ENCODE measurements at places on chromosomes 11 and 22.
A peak's percentile ranks its signal among the peaks of the same experiment; 100 is the strongest.

- DNase-seq: no peak
Observed at GRCh38 chr11:31712851-31713250, 98.3 kb downstream of the PAX6 start.

DNA sequence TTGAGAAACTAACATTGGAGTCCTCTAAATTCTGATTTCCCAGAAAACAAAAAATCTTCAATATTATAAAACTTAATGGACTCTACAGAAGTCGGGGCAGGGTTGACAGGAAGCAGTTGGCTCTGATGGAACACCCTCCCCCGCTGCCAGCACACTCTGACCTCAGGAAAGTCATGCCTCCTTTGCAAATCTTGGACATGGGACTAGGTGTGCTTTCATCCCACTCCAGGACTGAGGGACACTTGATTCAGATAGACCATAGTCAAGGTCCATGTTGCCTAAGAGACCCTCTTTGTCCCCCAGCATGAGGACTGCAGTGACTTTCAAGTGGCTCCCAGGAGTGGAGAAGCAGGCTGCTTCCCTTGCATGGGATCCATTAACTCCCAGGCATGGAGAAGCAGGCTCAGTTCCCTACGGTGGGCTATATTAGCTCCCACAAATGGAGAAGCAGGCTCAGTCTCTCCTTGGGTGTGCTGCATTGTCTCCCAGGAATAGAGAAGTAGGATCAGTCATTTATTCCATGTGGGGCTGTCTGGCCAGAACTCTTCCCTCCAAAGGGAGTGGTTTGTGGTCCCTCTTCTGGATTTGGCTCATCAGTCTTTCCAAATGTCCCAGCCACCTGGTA is 38.3 kb downstream of the C22orf31 start:
- DNase-seq: no peak

GRCh38 chr11:20235164-20235563 is 74.9 kb upstream of the DBX1 start:
- no peak for DNase-seq

GRCh38 chr11:31782257-31782656 is 28.9 kb downstream of the PAX6 start:
- no peak for DNase-seq

- DNase-seq: peak; percentile 57
Observed at GRCh38 chr11:94922321-94923003, 50.9 kb downstream of the CWC15 start.

DNA sequence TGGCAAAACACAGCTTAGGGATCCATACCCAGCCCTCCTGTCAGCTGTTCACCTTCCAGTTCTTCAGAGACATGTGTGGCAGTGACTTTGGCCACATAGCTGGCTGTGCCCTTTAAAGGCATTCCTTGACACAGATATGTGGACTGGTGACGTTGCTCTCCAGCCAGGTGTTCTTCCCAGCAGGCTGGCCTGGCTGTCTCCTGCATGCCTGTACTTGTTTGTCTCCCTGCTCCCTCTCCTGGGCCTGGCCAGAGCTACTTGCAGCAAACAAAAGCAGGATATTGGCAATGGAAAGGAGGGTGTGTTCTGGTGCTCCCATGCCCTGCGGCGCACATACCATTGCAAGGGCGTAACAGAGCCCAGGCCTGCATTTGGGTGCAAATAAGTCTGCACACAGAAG is 38.3 kb downstream of the PIK3IP1 start:
- no peak for DNase-seq

DNA sequence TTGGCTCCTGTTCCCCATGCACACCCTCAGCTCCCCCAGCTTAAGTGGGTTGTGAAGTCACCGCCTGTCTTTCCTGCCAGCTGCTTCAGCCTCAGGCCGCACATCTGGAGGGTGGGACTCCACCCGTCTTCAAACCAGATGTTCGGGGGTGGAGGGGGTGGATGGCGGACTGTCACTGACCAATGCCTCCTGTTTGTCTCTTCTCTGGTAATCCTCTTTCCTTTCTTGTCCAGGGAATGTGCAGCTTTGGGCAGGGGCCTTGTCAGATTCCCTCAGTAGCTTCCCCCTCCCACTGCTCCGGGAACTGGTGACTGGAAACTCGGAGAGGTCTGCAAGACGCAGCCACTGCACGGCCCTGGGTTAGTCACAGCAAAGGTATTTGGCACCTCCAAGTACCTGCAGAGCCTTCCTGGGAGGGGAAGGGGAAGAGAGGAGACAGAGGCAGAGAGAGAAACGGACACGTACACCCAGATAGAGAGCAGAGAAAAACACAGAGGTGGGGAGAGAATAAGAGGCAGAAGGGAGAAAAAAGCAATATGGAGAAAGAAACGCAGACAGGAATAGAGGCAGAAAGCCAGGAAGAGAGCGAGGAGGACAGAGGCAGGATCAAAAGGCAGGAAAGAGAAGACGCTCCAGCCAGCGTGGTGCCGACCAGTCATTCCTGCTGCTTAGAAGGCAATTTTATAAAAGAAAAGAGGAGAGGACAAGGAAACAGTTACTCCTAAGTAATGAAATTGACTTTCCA is 56.1 kb upstream of the TIMP3 start:
- DNase-seq: peak; percentile 52

- no peak for DNase-seq
Observed at GRCh38 chr11:126390272-126390867, 34.9 kb downstream of the ST3GAL4 start.

DNA sequence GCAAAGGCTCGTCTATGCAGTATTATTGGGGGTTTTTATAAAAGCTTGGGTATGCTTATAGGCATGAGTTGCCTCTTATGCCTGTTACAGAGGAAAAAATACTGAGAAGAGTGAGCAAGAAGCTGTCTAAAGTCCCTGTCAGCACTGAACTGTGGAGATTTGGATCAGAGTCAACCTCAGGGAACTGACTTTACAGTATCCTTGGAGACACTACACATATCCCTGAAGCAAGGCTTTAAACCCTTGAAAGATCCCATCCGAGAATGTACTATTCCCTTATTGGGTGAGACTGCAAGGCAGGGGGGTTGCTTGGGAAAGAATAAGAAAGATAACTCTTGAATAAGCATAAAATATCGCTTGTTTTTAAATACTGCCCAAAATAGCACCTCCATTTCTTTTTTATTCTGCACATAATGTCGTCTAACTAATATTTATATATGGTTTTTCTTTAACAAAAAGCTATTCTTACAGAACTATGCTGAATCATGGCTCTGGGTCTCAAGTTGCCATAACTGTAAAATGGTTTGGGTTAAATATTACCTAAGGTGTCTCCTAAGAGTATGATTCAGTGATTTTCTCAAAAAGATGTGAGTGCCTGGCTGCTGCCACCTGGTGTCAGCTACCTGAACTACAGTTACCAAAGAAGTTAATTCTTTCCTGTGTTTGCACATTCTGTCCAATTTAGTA is 1062.8 kb downstream of the DLG2 start:
- peak; percentile 54 for DNase-seq

GRCh38 chr11:21622566-21622965 is 570.3 kb upstream of the ANO5 start:
- DNase-seq: no peak

DNA sequence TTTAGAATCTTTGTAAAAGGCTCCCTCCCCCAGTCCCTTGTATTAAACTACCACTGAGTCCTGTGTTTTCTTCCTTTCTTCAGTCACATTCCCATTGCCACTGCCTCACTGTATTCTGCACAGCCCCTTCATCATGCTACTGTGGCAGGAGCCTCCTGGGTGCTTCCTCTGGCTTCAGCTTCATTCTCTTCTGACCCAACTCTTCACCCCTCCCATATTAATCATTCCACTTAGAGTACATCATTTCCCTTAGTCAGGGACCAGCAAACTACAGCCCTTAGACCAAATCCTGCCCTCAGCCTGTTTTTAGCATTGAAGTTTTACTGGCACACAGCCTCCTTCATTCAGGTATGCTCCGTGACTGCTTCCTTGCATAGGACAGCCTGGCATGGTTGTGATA is 127.7 kb upstream of the MTNR1B start:
- no peak for DNase-seq

DNA sequence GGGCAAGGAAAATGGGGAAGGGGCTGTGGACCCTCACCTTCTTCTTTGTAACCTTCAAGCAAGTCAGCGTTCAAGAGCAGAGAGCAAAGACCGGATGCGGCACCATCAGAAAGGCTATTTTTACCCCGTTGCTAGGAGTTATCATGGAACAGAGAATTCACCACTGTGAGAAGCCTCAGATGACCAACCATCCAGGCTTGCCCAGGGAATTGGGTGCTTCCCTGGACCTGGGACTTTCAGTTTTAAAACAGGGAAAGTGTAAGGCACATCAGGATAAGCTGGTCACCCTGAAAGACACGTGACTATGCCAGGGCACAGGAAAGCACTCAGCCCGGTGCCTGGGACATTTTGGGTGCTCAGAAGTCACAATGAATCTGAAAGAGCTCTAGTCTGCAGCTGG is 10.4 kb downstream of the GALNT18 start:
- DNase-seq: no peak

DNA sequence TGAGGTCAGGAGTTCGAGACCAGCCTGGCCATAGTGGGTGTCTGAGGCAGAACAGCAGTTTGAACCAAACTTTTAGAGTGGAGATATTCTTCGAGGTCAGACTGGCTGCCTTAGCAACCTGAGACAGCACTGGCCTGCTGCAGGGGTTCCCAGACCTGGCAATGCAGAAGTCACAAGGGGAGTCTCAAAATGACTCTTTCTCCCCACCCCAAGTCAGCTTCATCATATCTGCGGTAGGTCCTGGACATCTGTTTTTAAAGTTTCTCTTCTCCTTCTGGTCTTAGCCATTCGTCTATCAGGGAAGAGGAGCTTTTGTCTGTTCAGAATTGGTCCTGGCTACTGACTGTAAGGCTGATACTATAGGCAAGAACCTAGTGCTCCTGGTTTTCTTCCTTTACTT is 14.5 kb upstream of the CLMP start:
- no peak for DNase-seq

GRCh38 chr22:37225481-37225880 is 13.2 kb upstream of the SSTR3 start:
- DNase-seq: peak; percentile 59

DNA sequence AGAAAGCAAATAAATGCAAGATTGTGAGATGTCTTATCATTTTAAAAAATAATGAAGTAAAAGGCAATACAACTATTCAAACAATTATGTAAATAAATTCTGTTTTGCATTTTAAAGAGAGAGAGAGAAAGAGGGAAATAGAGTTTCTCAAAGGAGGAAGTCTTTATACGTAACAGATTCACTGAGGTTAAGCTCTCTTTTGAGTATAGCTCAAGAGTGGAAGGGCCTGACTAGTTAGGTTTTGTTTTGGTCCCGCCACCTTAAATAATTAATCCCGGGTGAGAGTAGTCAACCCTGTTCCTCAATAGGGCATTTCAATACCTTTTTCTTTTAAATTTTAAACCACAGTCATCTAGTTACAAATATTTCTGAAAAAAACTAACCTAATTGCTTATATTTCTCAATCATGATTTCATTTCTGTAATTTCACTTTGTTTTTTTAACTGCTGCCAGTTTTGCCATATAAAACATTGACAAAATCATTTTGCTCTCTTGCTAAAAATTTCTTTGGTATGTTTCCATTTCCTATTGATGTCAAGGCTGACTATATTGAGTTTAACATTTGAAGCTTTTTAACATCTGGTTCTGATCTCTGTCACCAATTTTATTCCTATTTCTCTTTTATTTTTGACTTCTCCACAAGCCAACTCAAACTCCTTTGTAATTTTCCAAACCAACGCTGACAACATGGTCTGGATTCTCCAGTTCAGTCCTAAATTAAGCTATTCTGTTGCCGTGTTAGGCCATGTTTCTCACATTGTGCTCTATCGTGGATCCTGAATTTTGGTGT is 10.3 kb downstream of the OR10D3 start:
- peak; percentile 30 for DNase-seq

GRCh38 chr22:29311464-29312217 is 3.9 kb downstream of the RASL10A start:
- no peak for DNase-seq

GRCh38 chr22:30871391-30872284 is 96.9 kb downstream of the MORC2 start:
- no peak for DNase-seq

DNA sequence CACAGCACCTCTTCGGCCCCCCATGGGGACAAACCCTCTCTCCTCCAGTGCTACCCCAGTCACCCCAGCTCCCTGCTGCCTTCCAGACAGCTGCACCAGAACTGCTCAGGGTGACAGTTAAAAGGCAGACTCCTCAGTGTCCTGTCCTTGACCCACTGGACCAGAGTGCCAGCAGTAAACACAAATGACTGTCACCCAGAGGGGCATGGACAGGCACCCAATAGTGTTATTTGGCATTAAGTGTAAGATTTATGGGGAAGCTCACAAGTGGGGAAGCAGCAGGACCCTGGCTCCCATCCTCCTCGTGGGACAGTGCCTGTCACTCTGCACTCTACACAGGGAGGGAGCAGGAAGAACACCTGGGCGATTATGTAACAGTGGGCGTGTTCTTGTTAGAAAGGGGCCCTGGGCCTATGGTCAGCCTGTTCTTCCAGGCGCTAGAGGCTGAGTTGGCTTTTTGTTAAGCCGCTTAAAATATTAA is 5.0 kb downstream of the RPS19BP1 start:
- no peak for DNase-seq

DNA sequence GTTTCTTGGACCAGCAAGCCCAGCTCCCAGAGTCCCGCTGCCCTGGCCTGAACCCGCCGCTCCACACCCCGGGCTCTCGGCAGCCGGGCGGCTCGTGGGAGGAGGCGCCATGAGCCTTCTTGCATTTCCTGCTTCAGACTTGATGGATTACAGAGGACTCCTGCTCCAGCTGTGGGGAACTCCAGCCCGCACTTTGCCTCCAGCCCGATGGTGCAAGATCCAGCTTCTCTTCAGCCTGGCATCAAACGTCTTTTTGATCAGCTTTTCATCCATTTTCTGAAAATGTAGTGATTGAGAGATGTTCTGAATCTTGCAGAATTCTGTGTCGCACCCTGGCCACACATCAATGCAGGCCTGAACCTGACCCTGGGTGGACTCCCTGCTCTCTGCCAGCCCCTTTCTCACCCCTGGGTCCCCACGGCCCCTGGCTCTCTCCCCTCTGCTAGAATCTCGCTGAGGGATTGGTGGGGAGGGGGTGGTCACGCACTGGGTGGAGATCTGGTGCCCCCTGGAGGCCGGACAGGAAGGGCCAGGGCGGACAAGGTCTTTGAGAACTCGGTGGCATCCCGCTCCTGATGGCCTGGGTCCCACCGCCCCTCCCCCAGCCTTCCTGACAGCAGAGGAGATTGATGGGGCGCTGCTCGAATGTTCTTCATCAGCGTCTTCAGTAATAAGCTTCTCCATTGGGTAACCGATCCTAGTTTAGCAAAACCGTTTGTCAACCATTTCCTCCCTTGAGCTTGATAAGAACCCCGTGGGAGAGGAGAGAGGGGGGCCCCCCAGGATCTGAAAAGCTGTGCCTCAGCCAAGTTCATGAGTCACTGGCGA is 12.1 kb upstream of the NFAM1 start:
- DNase-seq: peak; percentile 97
